Small intestine (tissue), 16 donors: ENCODE measurements at places on chromosomes 7 and 10. TPM values are rescaled to one million over a fixed set of nuclear protein-coding genes. Genes with fewer than 3 reads are reported as not detected.

- no peak for DNase-seq
Observed at GRCh38 chr10:110273474-110273873, 31.2 kb downstream of the SMNDC1 start.

GRCh38 chr7:19920166-19920565 lies 146.7 kb upstream of the TMEM196 start:
- DNase-seq = no peak

DNA sequence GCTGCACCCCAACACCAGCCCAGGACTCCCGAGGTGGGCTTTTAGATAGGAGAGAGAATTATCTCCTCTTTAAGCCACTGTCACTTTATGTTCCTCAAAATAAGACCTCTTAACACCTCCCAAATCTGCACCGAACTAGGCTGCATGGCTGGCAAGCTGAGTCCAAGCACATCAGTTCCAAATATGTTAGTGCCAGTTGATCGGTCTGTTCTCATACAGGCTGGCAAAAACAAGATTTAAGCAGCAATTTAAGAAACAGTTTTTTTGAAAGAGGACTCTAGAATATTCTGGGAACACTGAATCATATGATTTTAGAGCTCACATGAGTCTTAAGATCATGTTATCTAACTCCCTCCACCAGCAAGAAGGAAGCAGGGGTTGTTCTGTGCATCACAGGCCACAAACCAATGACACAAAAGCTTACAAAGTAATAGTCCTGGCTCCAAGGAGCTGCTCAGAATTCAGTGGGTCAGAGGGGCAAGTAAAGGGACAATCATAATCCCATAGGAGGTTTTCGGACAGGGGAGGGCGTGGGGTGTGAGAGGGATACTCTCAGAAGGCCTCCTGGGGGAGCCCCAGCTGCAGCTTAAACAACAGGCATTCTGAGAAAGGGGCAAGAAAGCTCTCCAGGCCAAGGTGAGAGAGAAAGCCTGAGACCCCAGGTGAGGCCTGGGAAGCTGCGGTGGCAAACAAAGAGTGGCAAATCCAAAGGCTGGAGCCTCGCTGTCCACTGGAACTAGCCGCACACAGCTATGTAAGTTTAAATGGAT lies 7.1 kb downstream of the COBL start:
- no peak for DNase-seq

- no peak for DNase-seq
Observed at GRCh38 chr10:5040781-5041470, 37.3 kb upstream of the AKR1C2 start.

CFAP69 gene
- polyA plus RNA-seq = 4.9 TPM

LIPK gene
- polyA plus RNA-seq = not detected
